ENCODE measurements at places on chromosomes 11 and 22.

GRCh38 chr11:36478700-36479329 is 31.3 kb downstream of the TRAF6 start:
- no peak for DNase-seq

- DNase-seq: no peak
Observed at GRCh38 chr22:37985751-37986281, 1.5 kb upstream of the SOX10 start.

DNA sequence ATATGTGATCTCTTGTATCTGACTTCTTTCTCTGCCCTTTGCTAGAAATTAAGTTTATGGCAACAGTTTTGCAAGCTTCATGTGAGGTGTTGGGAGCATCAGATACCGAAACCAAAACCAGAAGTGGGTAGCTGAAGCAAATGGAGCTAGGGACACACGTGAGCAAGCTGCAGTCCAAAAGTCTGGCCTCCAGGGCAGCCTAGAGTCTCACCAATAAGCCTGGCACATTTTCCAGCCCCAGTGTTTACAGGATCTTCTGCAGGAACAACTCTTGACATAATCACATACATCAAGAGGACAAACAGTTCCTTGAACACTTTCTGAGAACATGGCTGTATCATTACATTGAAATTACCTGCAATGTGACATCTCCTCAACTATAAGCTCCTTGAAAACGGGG is 114.1 kb downstream of the LARGE1 start:
- DNase-seq: no peak

- no peak for DNase-seq
Observed at GRCh38 chr11:60208146-60208895, 25.4 kb upstream of the MS4A6A start.

DNA sequence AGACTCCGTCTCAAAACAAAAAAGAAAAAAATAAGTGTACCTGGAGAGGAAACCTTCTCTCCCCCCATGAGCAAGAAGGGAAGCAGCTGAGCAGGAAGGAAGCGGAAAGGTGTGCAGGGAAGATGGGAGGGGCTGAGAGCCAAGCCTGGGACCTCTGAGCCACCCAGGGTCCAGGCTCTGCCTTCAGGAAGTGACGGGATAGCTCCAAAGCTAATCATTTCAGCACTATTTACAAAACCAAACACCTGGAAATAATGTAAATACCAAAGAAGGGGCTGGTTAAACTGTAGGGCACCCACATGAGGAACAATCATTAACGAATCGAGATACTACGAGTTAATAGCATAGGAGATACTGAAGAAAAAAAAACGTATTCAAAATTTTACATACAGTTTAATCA is 27.9 kb downstream of the ARRB1 start:
- DNase-seq: no peak

GRCh38 chr11:19370100-19370861 is 129.5 kb upstream of the E2F8 start:
- DNase-seq: peak; percentile 68

DNA sequence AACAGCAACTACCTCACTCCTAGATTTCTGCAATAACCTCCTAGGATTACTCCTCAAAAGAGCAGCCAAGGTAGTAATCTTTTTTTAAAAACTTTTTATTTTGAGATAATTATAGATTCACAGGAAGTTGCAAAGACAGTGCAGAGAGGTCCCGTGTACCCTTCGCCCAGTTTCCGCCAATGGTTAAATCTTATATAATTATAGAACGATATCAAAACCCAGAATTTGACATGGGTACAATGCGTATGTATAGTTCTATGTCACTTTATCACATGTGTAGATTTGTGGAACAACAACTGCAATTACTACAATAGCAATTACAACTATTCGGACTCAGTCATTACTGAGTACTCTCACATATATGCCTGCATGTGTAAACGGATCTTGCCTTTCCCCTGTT is 94.8 kb upstream of the APOA1 start:
- DNase-seq: no peak

DNA sequence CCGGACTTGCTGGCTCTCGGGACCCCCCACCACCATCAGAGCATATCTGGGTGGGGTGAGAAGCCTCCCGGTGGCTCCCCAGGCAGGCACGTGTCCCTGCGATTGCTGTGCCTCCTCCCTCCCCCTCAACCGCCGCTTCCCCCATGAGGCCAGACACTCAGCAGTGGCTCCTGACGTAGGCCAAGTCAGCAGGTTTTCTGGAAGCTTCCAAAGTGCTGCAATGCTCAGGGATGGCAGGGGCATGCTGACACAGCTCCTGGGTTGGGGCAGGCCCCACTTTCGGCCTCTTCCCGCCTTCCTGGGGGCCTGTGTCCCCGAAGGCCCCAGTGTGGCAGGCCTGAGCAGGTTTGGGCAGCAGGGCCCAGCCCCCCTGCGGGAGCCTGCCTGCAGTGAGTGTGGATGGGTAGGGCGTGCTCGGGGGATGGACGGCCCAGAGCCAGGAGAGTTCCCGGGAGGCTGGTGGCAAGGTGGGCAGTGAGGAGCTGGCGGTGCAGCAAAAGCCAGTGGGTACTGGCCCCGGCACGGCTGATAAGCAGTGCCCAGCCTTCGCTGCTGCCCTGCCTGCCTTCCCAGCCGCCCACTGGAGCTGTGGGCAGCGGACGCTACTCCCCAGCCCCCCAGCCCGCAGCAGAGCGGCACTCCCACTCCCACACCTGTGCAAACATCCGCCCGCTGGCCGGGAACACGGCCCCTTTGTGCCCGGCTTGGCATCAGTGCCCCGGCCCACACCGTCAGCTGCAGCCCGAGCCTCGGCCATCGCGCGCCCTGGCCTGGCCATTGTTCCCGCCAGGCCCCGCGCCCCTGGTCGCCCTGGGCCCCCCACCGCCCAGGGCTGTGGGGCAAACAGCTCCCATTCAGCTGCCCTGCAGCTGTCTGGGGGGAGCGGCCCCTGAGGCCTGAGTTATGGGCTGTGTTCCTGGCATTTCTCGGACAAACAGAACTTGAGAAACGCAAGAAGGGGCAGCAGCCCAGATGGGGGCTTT is 125.0 kb downstream of the KCNQ1OT1 start:
- peak; percentile 58 for DNase-seq

- no peak for DNase-seq
Observed at GRCh38 chr22:17106161-17106784, 14.9 kb downstream of the TMEM121B start.

- no peak for DNase-seq
Observed at GRCh38 chr22:17795661-17796548, 21.6 kb upstream of the BID start.

DNA sequence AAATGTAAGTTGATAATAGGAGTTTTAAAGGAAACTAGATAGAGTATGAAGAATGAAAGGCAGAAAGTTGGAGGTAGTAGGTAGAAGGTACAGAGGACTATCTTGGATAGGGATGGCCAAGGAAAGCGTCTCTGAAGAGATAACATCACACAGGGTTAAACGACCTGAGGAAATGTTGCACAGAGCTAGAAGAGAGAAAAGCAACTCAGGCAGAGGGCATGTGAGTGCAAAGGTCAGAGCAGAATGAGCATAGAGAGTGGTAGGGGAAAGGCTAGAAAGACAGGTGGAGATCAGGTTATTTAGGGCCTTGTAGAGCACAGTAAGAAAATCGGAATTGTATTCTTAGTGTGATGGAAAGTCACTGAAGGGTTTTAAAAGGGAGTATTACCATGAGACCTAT is 232.0 kb downstream of the SOX6 start:
- DNase-seq: no peak

GRCh38 chr11:122140500-122140899 is 24.5 kb upstream of the BLID start:
- no peak for DNase-seq

GRCh38 chr22:22167791-22168189 is 76.8 kb upstream of the VPREB1 start:
- no peak for DNase-seq

DNA sequence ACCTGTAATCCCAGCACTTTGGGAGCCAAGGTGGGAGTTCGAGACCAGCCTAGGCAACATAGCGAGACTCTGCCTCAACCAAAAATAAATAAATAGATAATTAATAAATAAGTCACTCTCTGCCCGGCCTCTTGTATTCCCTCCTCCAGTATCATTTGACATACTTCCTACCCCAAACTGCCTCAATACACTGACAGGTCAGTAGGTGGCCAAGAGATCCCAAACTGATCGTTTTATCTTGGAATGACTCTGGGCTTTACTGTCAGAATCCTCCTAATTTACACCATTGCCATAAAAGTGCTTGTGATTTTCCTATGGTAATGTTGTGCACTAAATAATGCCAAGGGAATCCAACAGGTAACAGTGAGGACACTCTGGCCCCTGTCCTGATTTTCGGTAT is 94.2 kb downstream of the PDHX start:
- no peak for DNase-seq

GRCh38 chr11:111177037-111177871 is 68.3 kb upstream of the POU2AF2 start:
- DNase-seq: no peak

DNA sequence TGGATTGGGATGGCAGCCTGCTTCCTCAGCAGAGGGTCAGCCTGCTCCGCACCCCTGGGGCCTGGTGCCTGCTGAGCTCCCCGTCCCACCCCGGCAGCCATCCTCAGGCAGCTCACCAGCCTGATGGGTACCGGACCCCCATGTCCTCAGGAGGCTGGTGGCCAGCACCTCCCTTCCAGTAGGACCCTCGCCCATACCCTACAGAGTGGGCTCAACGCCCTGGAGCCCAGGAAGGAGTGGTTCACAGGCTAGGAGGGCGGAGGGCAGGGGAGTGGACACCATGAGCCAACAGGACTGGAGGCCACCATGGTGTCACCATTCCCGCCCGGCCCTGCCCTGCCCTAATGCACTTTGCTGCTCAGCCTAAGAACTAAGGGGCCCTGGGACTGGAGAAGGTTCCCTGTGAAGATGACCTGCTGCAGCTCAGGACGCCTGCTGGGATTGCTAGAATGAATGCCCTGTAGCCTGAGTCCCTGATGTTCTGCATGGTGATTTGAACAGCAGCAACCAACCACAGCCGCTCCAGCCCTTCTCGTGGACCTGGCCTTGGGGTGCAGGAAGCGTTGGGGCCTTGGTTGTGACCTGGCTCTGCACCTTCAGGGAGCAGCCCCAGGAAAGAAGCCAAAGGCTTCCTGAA is 1080.8 kb downstream of the BRD1 start:
- DNase-seq: no peak

DNA sequence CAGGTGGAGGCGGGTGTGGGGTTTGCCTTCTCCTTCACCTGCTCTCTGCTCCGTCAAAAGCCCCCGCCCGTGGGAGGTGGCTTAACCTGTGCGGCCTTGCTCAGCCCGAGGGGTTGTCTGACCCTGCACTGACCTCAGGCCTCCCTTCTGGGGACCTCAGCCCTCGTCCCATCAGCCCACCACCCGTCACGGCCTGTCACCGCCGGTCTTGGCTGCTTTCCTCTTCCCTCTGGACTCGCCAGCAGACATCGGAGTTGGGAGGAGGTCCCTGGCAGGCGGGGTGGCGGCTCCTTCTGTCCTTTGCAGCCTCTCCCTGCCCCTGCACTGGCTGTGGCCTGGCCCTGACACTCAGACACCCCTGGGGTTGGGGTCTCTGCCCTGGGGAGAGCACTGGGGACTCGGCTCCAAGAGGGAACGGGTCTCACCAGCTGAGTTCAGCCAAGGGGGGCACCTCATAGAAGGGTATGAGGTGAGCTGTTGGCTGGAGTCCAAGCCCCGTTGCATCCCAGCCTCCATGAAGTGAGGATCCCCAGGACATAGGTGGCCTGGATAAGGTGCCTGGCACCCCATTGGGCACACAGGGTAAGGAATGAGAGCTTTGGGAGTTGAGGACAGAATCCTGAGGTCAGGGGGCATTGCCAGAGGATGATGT is 999.6 kb downstream of the BRD1 start:
- DNase-seq: peak; percentile 51

DNA sequence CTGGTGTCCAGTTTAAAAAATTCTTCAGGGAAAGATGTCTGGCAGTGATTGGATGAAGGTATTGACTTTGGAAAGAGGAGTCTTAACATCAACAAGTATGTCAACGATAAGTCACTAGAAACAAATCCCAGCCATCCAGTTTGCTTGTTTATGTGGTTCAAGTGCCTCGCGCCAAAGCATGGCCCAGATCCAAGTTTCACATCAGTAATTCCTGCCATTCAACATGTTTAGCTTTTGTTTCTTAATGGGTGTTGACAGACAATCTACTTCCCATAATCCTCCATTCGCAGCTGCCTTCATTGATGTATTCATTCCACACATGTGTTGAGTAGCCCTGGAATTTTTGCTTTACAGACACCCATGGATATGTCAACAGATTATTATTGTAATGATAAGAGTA is 77.8 kb downstream of the UBASH3B start:
- DNase-seq: peak; percentile 69

DNA sequence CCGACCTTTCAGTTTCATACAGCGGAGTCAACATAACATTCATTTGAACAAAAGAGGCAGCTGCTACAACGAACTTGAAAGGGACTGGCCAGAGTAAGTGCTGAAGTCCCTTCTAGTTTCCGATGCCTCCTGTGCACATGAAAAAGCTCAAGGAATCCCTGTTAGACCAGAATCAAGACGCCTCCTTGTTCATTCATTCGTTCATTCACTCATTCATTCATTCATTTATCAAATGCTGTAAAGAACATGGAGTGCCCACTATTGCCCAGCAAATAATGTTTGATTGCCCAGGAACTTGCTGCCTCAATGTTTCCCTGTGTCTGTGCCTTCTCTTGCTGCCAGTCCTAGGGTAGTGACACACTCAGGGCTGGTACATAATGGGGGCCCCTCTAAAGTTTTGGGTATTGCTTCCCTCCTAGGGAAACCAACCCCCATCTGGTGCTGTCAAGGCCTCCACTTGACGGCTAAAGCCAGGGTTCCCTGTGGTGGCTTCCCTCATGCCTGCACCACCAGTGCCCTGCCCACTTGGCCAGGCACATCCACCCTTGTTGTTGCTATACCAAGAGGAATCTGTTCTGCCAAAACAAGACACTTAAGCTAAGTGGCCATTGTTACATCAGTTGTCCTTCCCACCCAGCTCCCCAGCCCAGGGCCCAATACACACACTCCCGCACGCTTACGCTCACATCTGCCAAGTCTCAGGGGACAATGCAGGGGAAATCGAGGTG is 3.8 kb downstream of the TMPRSS13 start:
- no peak for DNase-seq

GRCh38 chr11:57069942-57070341 is 81.2 kb downstream of the OR5AK2 start:
- no peak for DNase-seq

- DNase-seq: no peak
Observed at GRCh38 chr11:1549338-1550330, 22.4 kb downstream of the DUSP8 start.

- DNase-seq: no peak
Observed at GRCh38 chr11:6813656-6814055, 14.2 kb upstream of the OR6A2 start.

GRCh38 chr11:18853086-18853720 is 61.6 kb upstream of the PTPN5 start:
- no peak for DNase-seq

GRCh38 chr11:128667873-128668272 is 26.0 kb upstream of the FLI1 start:
- DNase-seq: no peak

DNA sequence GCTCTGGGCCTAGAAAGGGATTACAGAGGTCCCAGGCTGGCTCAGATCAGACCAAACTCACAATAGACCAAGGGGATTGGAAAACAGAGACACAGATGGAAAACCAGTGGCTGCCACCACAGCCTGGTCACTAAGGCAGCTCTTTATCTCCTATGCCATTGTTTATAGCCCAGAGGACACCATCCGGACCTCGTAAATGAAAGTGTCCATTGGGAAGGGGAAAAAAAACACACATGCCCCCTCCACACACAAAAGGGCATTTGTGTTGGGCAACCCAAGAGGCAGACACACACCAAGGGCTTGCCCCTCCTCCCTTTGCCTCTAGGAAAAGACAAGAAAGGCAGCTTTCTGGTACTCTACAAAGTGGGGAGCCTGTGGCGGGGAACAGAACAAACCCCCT is 85.9 kb downstream of the GAB2 start:
- no peak for DNase-seq

GRCh38 chr22:20292108-20292507 is 24.0 kb upstream of the RTN4R start:
- no peak for DNase-seq

Measured in sciatic nerve (tissue), 2 donors.